Activated naive CD4-positive, alpha-beta T cell treated with anti-CD3 and anti-CD28 coated beads for 36 hours (primary cell): ENCODE measurements at places on chromosomes 5 and 9. TPM values are rescaled to one million over a fixed set of nuclear protein-coding genes. Genes with fewer than 3 reads are reported as not detected.
A peak's percentile ranks its signal among the peaks of the same experiment; 100 is the strongest.

Gene GPRIN1
- total RNA-seq: 1.5 TPM

Gene PAM
- 31.2 TPM for total RNA-seq

Gene GMCL2
- total RNA-seq: not detected

Gene IL17B
- total RNA-seq: not detected

Gene PIP5KL1
- 1.1 TPM for total RNA-seq

Gene NOP16
- 42.1 TPM for total RNA-seq

Gene CTXN3
- total RNA-seq: not detected

Gene MEIKIN
- total RNA-seq: 1.9 TPM

Gene FAXDC2
- not detected for total RNA-seq

DNA sequence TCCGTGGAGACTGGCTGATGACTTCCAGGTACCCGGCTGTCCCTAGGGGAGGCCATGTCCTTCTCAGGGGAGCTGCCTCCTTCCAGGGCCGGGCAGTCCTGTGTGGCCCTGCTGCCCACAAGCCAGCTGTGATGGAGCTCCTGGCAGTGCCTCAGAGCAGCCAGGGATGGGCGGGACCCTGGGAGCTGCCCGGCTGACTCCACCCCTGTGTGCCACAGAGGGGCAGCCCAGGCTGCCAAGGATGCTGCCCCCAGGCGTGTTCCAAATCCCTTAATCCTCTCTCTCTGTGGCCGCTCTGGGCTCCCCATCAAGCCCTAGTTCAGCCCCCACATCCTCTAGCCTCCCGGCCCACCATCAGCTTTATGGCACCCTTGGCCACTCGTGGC lies 7.0 kb upstream of the SCGB3A1 start:
- H3K27ac ChIP-seq: no peak overlapping the region
- H3K4me1 ChIP-seq: no peaks in the 10 kb centered on the region
- no peak overlapping the region for H3K4me3 ChIP-seq
- DNase-seq: peak; percentile 1

DNA sequence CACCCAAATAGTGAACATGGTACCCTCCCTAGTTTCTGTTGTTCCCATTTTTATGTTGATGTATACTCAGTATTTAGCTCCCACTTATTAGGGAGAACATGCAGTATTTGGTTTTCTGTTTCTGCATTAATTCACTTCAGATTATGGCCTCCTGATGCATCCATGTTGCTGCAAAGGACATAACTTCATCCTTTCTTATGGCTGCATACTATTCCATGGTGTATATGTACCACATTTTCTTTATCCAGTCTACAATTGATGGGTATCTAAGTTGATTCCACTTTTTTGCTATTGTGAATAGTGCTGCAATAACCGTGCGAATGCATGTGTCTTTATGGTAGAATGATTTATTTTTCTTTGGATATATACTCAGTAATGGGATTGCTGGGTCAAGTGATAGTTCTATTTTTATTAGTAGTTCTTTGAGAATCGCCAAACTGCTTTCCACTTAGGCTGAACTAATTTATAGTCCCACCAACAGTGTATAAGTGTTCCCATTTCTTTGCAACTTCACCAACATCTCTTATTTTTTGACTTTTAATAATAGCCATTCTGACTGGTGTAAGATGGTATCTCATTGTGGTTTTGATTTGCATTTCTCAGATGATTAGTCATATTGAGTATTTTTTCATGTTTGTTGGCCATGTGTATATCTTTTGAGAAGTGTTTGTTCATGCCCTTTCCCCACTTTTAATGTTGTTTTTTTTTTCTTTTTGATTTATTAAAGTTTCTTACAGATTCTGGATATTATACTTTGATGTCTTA lies 79.6 kb downstream of the SMIM15 start:
- no peak overlapping the region for H3K4me3 ChIP-seq
- DNase-seq: no peak

- no peaks in the 10 kb centered on the region for H3K4me1 ChIP-seq
- H3K4me3 ChIP-seq: no peak overlapping the region
- DNase-seq: no peak
- H3K27me3 ChIP-seq: no peaks in the 10 kb centered on the region
- no peaks in the 10 kb centered on the region for H3K36me3 ChIP-seq
These were observed 1105.8 kb upstream of the SEMA6A start for GRCh38 chr5:117680426-117680825.

GRCh38 chr5:41406424-41406823 lies 104.0 kb downstream of the PLCXD3 start:
- no peak for DNase-seq
- no peaks in the 10 kb centered on the region for H3K4me1 ChIP-seq
- no peak overlapping the region for H3K27ac ChIP-seq
- H3K4me3 ChIP-seq: no peak overlapping the region

GRCh38 chr9:68597362-68597997 lies 56.8 kb upstream of the TMEM252 start:
- H3K36me3 ChIP-seq: no peaks in the 10 kb centered on the region
- H3K4me1 ChIP-seq: no peaks in the 10 kb centered on the region
- H3K4me3 ChIP-seq: no peak overlapping the region
- peaks cover 11% of the 10 kb centered on the region for H3K27me3 ChIP-seq

- H3K36me3 ChIP-seq: no peaks in the 10 kb centered on the region
- H3K4me3 ChIP-seq: no peak overlapping the region
- DNase-seq: no peak
- H3K4me1 ChIP-seq: peaks cover 12% of the 10 kb centered on the region
- no peak overlapping the region for H3K27ac ChIP-seq
- peaks cover 41% of the 10 kb centered on the region for H3K27me3 ChIP-seq
These were observed 1.4 kb upstream of the PHF24 start for GRCh38 chr9:34956648-34957047.

GRCh38 chr5:87686975-87687374 lies 274.2 kb upstream of the CCNH start:
- H3K4me3 ChIP-seq: no peak overlapping the region
- H3K27me3 ChIP-seq: peaks cover 4% of the 10 kb centered on the region
- H3K27ac ChIP-seq: no peak overlapping the region
- no peaks in the 10 kb centered on the region for H3K4me1 ChIP-seq
- no peaks in the 10 kb centered on the region for H3K36me3 ChIP-seq

GRCh38 chr5:37816331-37816730 lies 23.5 kb downstream of the GDNF start:
- H3K4me1 ChIP-seq: no peaks in the 10 kb centered on the region
- no peak overlapping the region for H3K27ac ChIP-seq
- no peak for DNase-seq
- H3K27me3 ChIP-seq: peaks cover 3% of the 10 kb centered on the region
- H3K36me3 ChIP-seq: no peaks in the 10 kb centered on the region
- no peak overlapping the region for H3K4me3 ChIP-seq

GRCh38 chr5:36690041-36690961 lies 83.9 kb downstream of the SLC1A3 start:
- no peaks in the 10 kb centered on the region for H3K36me3 ChIP-seq
- peak; percentile 79 for DNase-seq
- no peak overlapping the region for H3K27ac ChIP-seq
- peaks cover 37% of the 10 kb centered on the region for H3K27me3 ChIP-seq
- peaks cover 12% of the 10 kb centered on the region for H3K4me1 ChIP-seq
- H3K4me3 ChIP-seq: peak overlapping the region; percentile 81

DNA sequence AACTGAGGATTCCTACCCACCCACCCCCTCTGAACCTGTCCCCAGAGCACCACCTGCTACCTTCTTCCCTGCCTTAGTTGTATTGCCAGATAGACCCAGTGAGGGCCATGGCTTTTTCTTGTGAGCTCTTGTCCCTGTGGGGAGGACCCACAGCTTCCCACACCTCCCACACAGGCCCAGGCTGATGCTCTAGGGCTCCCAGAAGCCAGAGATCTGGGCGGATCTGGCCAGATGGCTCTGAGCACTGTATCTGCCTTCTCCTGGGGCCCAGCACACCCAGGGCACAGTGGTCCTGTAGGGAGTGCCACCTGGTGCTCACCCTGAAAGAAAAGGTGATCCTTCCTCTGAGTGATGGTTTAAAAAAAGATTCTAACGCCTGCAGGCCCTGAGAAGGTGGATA lies 131.7 kb downstream of the DAB2IP start:
- H3K27ac ChIP-seq: no peak overlapping the region
- H3K4me1 ChIP-seq: peaks cover 11% of the 10 kb centered on the region
- DNase-seq: no peak
- no peaks in the 10 kb centered on the region for H3K36me3 ChIP-seq
- no peak overlapping the region for H3K4me3 ChIP-seq

DNA sequence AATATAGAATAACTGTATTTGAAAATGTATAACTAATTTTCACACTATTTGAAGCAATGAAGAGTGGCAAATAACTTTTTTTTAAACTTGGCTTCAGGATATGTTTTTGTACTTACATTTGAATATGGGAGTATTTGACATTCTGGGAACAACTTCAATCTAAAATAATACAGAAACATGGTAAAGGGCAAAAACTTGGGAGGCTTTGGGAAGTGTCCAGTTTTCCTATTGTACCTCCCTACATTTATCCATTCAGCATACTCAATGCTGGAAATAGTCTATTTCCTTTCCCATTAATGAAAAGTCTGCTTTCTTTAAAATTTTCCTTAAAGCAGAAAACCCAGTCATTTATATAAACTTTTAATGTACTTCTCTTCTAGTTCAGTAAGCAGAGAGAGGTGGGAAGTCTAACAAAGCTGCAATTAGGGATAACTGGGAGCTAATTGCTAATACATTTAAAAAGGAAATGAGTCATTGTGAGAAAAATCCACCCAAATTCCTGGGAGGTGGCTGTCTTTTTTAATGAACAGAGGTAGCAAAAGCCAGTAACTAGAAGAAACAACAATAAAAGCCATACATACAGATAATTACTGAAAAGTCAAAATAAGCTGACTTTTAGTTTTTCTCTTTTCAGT lies 128.8 kb downstream of the FBN2 start:
- no peaks in the 10 kb centered on the region for H3K4me1 ChIP-seq
- no peak for DNase-seq
- no peaks in the 10 kb centered on the region for H3K27me3 ChIP-seq
- no peaks in the 10 kb centered on the region for H3K36me3 ChIP-seq

GRCh38 chr5:58259685-58260152 lies 200.2 kb downstream of the PLK2 start:
- no peak overlapping the region for H3K27ac ChIP-seq
- H3K36me3 ChIP-seq: no peaks in the 10 kb centered on the region
- H3K27me3 ChIP-seq: peaks cover 11% of the 10 kb centered on the region

- peak overlapping the region; percentile 11 for H3K4me3 ChIP-seq
- no peak overlapping the region for H3K27ac ChIP-seq
- H3K4me1 ChIP-seq: peaks cover 31% of the 10 kb centered on the region
These were observed 114.4 kb downstream of the TENT4A start for GRCh38 chr5:6827526-6828219.

- H3K27ac ChIP-seq: no peak overlapping the region
- no peaks in the 10 kb centered on the region for H3K36me3 ChIP-seq
- no peak for DNase-seq
- no peak overlapping the region for H3K4me3 ChIP-seq
- H3K4me1 ChIP-seq: peaks cover 2% of the 10 kb centered on the region
These were observed 229.4 kb downstream of the FSTL4 start for GRCh38 chr5:133382661-133383579.

- no peaks in the 10 kb centered on the region for H3K36me3 ChIP-seq
- H3K4me1 ChIP-seq: peaks cover 2% of the 10 kb centered on the region
- H3K27me3 ChIP-seq: peaks cover 10% of the 10 kb centered on the region
- DNase-seq: no peak
- H3K27ac ChIP-seq: no peak overlapping the region
These were observed 19.7 kb downstream of the SLC9A3 start for GRCh38 chr5:504326-505154.

DNA sequence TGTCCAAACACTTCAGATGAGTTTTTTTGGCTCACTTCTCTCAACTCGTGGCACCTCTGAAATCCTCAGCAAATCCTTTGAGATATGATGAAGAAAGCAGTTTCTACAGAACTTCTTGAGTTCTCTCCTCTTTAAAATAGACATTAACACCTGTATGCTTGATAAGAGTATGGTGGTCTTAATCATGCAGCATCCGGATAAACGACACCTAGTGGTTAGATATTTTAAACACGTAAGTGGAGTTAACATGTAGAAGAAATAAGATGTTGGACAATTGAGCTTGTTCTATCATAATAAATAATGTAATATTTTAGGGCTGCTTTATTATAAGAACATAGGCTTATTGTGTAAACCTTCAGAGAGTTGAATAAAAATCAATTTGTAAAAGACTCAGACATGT lies 324.8 kb downstream of the CYLC2 start:
- H3K4me3 ChIP-seq: no peak overlapping the region
- no peak overlapping the region for H3K27ac ChIP-seq
- no peaks in the 10 kb centered on the region for H3K4me1 ChIP-seq
- DNase-seq: no peak
- H3K27me3 ChIP-seq: no peaks in the 10 kb centered on the region

DNA sequence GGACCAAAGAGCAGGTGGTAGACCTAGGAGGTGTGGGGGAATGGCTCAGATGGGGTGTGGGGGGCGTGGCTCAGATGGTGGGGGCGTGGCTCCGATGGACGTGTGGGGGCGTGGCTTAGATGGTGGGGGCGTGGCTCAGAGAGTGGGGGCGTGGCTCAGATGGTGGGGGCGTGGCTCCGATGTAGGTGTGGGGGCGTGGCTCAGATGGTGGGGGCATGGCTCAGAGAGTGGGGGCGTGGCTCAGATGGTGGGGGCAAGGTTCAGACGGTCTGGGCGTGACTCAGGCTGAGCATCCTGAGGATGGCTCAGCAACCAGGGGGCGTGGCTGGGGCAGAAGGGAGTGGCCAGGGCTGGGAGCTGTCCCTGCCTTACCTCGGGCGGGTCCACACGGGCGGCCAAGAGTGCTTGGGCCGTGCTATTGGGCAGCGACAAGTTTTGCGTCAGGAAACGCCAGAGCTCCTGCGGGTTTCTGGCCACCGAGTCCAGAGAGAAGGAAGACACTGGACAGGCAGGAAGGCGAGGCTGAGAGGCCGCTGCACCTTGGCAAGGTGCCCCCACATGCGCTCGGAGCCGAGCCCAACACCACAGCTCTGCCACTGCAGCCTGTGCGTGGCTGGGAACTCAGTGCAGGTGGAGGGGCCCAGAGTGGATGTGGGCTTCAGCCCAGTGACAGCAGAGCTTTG lies 5.9 kb downstream of the ABCA2 start:
- peaks cover under 1% of the 10 kb centered on the region for H3K4me1 ChIP-seq
- no peak overlapping the region for H3K27ac ChIP-seq
- no peaks in the 10 kb centered on the region for H3K27me3 ChIP-seq
- H3K4me3 ChIP-seq: no peak overlapping the region
- peak; percentile 74 for DNase-seq

- H3K36me3 ChIP-seq: no peaks in the 10 kb centered on the region
- no peaks in the 10 kb centered on the region for H3K27me3 ChIP-seq
- H3K4me1 ChIP-seq: no peaks in the 10 kb centered on the region
- no peak overlapping the region for H3K4me3 ChIP-seq
- DNase-seq: no peak
These were observed 1143.2 kb upstream of the CDH6 start for GRCh38 chr5:30050056-30050815.

- H3K4me3 ChIP-seq: no peak overlapping the region
- no peak overlapping the region for H3K27ac ChIP-seq
- H3K4me1 ChIP-seq: peaks cover 4% of the 10 kb centered on the region
- no peaks in the 10 kb centered on the region for H3K36me3 ChIP-seq
These were observed 10.4 kb downstream of the ABLIM3 start for GRCh38 chr5:149151717-149152116.

GRCh38 chr5:115685490-115685889 lies 59.7 kb upstream of the TMED7 start:
- H3K27me3 ChIP-seq: peaks cover 26% of the 10 kb centered on the region
- no peaks in the 10 kb centered on the region for H3K4me1 ChIP-seq
- DNase-seq: no peak
- no peak overlapping the region for H3K4me3 ChIP-seq

GRCh38 chr9:87270221-87270847 lies 227.3 kb upstream of the DAPK1 start:
- no peaks in the 10 kb centered on the region for H3K36me3 ChIP-seq
- no peak for DNase-seq
- H3K4me3 ChIP-seq: no peak overlapping the region
- H3K27me3 ChIP-seq: peaks cover 18% of the 10 kb centered on the region
- peaks cover 3% of the 10 kb centered on the region for H3K4me1 ChIP-seq
